CD8-positive, alpha-beta memory T cell (primary cell): ENCODE measurements at places on chromosomes 3 and 15. TPM values are rescaled to one million over a fixed set of nuclear protein-coding genes. Genes with fewer than 3 reads are reported as not detected.

DNA sequence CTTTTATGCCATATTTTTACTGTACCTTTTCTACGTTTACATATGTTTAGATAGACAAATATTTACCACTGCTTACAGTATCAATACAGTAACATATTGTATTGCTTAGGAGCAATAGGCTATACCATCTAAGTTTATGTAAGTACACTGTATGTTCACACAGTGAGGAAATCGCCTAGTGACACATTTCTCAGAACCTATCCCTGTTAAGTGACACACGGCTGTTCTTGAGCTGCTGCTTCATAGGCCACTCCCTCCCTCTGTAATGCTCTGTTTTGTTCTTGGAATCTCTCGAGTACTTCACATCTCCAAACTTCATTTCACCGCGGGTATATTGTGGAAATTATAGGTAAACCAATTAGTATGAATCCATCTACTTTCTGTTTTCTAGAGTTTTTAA is 13.4 kb upstream of the SELENOT start:
- H3K4me3 ChIP-seq: no peak overlapping the region
- DNase-seq: no peak
- peaks cover 11% of the 10 kb centered on the region for H3K36me3 ChIP-seq
- no peaks in the 10 kb centered on the region for H3K4me1 ChIP-seq
- no peak overlapping the region for H3K27ac ChIP-seq

DNA sequence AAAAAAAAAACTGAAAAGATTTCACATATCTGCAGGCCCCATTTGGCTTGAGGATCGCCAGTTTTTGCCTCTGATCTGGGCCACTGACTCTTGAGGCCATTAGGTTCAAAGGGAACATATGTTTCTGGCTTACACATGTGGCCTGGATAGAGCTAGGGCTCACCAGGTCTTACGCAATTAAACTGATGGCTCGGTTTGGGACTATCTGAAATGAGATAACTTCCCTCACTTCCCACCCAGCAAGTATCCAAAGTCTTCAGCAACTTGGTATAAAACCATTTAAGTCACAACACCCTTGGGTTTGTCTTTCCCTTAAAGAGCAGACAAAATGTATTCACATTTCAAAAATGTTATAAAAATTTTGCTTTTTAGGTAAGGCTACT is 36.3 kb downstream of the LRIG1 start:
- no peaks in the 10 kb centered on the region for H3K27me3 ChIP-seq
- H3K4me3 ChIP-seq: no peak overlapping the region
- no peaks in the 10 kb centered on the region for H3K36me3 ChIP-seq

- no peak for DNase-seq
- no peaks in the 10 kb centered on the region for H3K4me1 ChIP-seq
- no peak overlapping the region for H3K4me3 ChIP-seq
- no peaks in the 10 kb centered on the region for H3K27me3 ChIP-seq
- H3K27ac ChIP-seq: no peak overlapping the region
- no peaks in the 10 kb centered on the region for H3K36me3 ChIP-seq
Measured at GRCh38 chr3:81299481-81299880, 462.0 kb downstream of the GBE1 start.

- no peaks in the 10 kb centered on the region for H3K27me3 ChIP-seq
- DNase-seq: no peak
- H3K4me3 ChIP-seq: no peak overlapping the region
- no peaks in the 10 kb centered on the region for H3K36me3 ChIP-seq
Measured at GRCh38 chr3:112038863-112039262, 4.3 kb downstream of the TMPRSS7 start.

TAGLN3 gene
- not detected for polyA plus RNA-seq

PLA2G4E gene
- polyA plus RNA-seq: not detected
